ENCODE measurements at places on chromosomes 4 and X.
A peak's percentile ranks its signal among the peaks of the same experiment; 100 is the strongest.

- DNase-seq: no peak
Observed at GRCh38 chrX:49198540-49199314, 1.3 kb downstream of the SYP start.

- no peak for DNase-seq
Observed at GRCh38 chr4:55500072-55500471, 46.6 kb downstream of the CLOCK start.

DNA sequence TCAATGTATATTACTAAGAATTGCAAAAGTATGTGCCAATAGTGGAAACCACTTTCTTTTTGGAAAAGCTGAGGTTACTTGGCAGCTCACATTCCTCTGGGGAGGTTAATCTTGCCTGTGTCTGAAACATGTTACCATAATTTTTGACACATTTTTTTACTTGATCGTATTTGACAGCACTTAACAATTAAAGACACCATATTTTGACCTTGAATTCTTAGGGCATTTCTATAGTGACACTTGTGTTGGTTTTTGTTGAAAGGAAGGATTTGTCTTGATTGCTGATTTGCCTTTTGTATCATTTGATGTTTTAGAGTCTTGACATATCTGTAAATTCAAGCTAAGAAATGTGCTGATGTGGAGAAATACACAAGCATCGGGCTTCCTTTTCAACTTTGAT is 2135.5 kb downstream of the PCDH7 start:
- no peak for DNase-seq

DNA sequence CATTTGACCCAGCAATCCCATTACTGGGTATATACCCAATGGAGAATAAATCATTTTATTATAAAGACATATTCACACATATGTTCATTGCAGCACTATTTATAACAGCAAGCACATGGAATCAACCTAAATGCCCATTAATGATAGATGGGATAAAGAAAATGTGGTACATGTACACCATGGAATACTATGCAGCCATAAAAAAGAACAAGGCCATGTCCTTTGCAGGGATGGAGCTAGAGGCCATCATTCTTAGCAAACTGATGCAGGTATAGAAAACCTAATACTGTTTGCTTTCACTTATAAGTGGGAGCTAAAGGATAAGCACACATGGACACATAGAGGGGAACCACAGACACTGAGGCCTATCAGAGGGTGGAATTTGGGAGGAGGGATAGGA is 22.6 kb downstream of the RASSF6 start:
- no peak for DNase-seq

GRCh38 chr4:25450491-25450901 is 73.4 kb downstream of the ANAPC4 start:
- no peak for DNase-seq

DNA sequence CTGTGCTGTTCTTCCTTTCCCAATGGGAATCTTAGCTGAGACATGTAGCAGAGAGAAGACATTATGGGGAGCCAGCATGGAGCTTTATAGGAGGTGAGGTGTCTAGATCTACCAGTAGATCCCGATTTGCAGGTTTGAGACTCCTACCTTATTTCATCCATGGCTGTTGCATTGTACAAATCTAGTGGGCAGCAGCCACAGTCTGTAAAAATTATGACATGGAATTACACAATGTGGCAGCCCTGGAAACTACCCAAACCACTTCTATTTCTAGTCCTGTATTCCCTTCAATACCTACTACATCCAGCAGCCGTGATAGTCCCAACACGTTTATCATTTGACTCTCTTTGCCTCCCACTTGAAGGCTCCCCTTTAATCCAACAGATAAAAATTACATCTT is 8.1 kb downstream of the ATP7A start:
- no peak for DNase-seq

GRCh38 chrX:19129694-19130093 is 7.4 kb upstream of the ADGRG2 start:
- no peak for DNase-seq

DNA sequence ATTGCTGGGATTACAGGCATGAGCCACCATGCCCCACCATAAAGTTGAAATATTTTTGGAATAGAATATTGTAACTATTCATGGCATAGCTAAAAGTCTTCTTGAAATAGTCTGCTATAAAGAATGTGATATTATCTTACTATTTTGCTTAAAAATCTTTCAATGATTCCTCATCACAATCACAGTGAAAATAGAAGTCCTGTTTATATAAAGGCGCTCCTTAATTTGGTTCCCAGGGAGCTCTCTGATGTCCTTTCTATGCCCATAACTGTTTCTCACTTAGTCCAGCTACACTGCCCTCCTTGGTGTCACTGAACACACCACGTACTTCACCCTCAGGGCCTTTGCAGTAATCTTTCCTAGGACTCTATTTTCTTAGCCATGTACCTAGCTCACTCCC is 331.7 kb upstream of the GIMD1 start:
- no peak for DNase-seq

GRCh38 chr4:38939165-38939564 is 71.6 kb downstream of the FAM114A1 start:
- DNase-seq: no peak

GRCh38 chr4:174930895-174931294 is 12.7 kb downstream of the ADAM29 start:
- no peak for DNase-seq

DNA sequence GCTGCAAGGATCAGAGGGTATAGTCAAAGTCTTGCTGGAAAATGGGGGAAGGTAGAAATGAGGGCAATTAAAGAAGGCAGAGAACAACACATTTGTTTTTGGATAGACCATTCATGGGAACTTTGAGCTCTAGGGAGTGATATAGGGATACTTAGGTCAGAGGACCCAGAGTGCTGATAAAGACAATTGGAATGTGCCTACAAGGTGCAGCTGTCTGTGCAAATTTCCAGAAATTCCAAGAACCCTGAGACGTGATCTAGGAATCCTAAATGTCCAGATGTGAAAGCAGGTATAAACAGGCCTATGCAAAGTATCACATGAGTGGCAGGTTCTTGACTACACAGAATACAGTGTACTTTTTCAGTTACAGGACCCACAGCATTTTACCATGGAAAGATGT is 24.2 kb downstream of the FNIP2 start:
- no peak for DNase-seq

DNA sequence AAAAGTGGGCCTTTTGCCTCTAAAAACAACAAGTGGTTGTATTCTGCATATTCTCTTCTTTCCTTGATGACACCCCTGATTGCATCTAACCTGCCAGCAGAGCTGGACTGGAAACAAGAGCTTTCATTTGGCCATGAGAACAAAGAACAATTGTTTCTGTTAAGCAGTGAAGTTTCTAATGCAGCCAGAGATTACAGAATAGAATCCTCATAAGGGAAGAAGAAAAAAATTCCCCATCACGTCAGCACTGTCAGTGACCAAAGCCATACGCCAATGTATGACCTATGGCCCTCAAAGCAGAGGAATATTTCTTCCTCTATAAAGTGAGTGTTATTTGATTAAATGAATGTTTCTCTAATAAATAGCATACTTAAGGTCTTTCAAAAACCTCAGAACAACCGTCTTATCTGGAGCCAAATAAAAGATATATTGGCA is 529.1 kb upstream of the INTU start:
- no peak for DNase-seq

- no peak for DNase-seq
Observed at GRCh38 chr4:94466371-94466770, 14.6 kb downstream of the PDLIM5 start.

DNA sequence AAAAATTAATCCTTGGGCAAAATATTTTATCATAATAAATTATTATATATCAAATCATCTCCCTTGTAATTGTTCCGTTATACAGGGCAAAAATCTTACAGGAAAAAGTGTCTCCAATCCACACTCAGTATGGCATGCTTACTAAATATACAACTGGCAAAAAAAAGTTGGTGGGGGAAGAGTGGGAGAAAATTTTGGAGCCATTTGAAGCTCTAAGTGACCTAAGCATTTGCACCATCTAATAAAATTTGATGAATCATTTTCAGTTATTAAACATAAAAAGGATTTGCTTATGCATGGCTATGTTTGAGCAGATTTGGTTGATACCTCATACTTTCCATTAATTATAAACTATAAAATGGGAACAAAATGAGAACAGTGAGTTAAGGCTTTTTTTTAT is 68.1 kb upstream of the FAM9C start:
- no peak for DNase-seq

DNA sequence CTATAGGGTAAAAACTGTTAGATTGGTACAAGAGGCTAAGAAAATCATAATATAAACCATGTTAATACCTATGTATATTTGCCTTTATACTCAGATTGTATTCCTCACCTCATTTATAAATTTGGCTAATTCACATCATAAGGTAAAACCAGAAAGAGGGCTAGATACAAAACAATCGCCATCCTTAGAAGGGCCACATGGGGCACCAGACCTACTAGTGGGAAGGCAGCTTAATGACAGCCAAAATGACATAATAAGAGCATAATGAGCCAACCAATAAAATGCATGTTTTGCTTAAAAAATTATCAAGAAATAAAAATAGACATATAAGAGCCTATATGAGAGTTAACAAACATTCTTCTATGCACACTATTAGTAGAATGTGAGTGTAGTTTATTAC is 107.3 kb upstream of the PRDX4 start:
- DNase-seq: no peak

DNA sequence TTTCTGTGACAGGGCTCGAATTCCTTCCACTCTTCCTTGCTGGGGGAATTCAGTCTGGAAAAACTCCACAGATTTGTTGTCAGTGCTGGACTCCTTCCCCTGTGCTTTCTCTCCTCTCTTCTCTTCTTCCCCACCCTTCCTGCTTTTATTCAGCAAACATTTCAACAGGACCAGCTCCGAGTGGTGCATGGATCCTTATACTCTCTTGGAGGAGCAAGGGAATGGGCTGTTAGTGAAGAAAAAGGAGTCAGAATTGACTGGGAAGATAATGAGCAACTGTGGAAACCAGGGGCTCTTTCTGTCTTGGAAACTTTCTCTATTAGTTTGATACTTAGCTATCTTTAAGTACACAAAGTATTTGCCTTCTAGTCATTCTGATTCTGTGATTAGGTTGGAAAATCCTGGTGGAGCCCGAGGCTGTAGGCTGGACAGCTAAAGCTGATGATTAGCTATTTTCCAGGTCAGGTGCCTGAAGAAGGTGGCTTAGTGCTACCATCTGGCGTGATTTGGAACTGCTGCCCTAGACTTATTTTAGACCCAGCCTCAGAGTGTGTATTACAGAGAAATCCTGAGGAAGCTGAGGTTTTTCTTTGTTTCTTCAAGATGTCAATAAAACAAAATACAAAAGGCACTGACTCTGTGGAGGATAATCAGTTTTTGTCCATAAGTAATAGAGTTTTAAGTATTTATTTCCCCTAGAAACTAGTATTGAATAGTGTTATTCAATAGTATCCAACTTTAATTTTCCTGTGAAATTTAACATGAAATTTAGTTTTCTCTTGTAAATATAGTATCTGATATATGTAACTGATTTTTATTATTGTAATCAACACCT is 38.4 kb downstream of the NAP1L5 start:
- DNase-seq: peak; percentile 45

GRCh38 chr4:185726931-185727330 is 85.1 kb downstream of the SORBS2 start:
- DNase-seq: no peak

GRCh38 chrX:69150281-69150960 is 14.8 kb downstream of the PJA1 start:
- DNase-seq: no peak

- no peak for DNase-seq
Observed at GRCh38 chr4:184359888-184360287, 114.5 kb downstream of the IRF2 start.

GRCh38 chr4:1721666-1722550 is 587 bp downstream of the TACC3 start:
- DNase-seq: no peak

DNA sequence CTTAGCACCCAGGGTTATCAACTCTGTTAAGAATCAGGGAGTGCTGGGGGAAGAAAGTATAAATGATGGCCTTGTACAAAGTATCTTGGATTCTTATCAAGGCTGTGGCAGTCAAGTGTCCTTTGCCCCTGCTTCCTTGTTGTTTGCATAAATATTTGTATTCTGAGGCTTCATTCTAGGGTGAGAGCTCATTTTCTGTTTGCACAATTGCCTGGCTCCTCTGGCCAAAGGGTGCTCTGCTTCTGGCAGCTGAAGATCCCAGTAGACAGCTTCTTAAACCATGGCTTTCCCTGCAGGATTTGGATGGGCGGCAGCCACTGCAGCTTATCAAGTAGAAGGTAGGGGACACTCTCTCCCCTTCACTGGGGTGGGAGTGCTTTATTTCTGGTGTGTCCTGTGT is at the start of gene GBA3:
TSS of gene GBA3 (plus strand) at position 202 of the 400 bp plus-strand sequence.
- no peak for DNase-seq

- DNase-seq: no peak
Observed at GRCh38 chr4:186192066-186192612, 772 bp downstream of the CYP4V2 start.

DNA sequence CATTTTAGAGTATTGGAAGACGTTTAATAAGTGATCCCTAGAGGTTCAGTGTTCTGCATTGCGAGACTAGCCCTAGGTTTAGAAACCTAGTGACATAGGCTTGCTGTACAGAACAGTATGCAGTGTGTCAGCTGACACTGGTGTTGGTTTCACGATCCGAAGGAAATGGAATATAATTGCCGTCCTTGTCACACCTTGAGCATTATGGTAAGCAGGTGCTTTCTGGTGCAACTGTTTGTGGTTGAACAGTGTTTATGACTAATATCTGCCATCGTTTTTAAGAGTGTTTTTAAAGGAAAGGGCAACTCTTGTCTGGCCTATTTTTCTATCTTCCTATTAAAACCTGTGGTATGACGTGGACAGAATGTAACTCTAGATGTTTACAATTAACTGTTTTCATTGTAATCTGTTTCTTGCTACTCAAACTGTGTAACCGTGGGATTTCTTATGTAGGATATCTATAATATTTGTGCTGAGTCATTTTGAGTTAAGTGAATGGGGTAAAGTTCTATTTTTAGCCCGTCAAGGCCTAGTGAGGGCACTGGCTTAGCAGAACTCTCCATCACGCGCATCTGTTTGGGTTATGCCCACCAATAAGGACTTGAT is 53.8 kb upstream of the TBC1D14 start:
- DNase-seq: no peak

DNA sequence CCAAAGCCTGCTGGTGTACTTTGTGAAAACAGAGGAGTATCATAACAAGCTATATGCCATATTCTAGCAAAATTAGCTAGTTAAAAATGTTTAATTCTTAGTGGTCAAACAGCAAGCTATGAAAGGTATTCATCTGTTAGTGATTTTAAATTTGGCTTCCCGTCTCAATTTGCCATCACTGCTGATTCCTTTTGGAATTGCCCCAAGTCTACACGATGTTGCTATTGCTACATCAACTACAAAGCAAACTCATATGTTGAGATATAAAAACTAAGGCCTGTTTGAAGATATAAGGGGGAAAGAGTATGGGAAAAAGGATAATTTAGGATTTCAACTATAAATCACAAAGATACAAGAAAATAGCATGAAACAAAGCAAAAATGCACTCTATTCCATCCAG is 146.1 kb downstream of the COL25A1 start:
- DNase-seq: no peak

GRCh38 chr4:142407596-142407995 is 438.5 kb downstream of the INPP4B start:
- DNase-seq: no peak

GRCh38 chr4:181158971-181159370 is 1084.2 kb upstream of the TENM3 start:
- no peak for DNase-seq

- no peak for DNase-seq
Observed at GRCh38 chrX:10875995-10876394, 235.1 kb upstream of the HCCS start.

GRCh38 chr4:184392748-184393559 is 81.4 kb downstream of the IRF2 start:
- no peak for DNase-seq

- no peak for DNase-seq
Observed at GRCh38 chrX:39764441-39764914, 333.3 kb downstream of the BCOR start.

- DNase-seq: no peak
Observed at GRCh38 chr4:8205749-8206611, 6.9 kb downstream of the SH3TC1 start.
